ENCODE measurements at places on chromosomes 6 and 20.

GRCh38 chr20:61953037-61954021 lies 112.4 kb downstream of the TAF4 start:
- DNase-seq, result no peak

DNA sequence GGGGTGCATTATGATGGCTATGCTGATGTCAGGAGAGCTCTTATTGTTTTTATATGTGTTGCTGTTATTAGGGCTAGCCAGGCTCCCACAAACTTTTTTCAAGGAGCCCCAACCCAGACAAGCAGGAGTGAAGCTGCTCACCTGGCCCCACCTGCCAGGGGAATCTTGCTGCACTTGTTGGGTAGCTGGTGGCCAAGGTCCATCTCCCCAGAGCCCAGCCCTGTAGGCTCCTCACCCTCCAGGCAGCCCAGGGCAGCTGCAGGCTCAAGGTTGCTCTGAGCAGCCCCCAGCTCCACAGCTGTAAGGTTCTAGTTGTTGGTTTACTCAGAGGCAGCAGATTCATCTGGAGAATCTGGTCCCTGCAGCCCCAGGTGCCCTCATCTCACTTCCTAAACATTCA lies 46.8 kb upstream of the SIRPA start:
- no peak for DNase-seq

GRCh38 chr6:12012038-12012557 lies at the start of gene HIVEP1:
Gene HIVEP1, plus strand, starts transcription at chr6:12012312. Its CDS starts 3,317 bp downstream, at chr6:12015629.
- no peak for DNase-seq

- no peak for DNase-seq
Observed at GRCh38 chr20:64055893-64056638, 6.6 kb upstream of the SOX18 start.

GRCh38 chr20:48898210-48898609 lies 23.3 kb upstream of the ARFGEF2 start:
- no peak for DNase-seq

DNA sequence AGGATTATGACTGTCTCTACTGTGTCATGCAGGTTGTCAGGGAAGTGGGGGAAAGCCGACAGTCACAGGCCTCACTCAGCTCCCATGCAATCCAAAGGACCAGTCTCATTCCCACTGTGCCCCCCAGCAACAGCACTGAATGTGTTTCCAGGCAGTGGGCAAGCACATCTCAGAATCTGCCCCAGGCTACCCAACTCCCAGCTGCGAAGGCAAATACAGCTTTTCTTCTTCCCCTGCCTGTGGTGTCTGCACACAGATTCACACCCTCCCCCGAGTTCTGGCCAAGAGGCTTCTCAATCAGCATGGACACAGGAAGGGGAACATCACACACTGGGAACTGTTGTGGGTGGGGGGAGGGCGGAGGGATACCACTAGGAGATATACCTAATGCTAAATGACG lies 75.3 kb downstream of the SNAP91 start:
- no peak for DNase-seq

DNA sequence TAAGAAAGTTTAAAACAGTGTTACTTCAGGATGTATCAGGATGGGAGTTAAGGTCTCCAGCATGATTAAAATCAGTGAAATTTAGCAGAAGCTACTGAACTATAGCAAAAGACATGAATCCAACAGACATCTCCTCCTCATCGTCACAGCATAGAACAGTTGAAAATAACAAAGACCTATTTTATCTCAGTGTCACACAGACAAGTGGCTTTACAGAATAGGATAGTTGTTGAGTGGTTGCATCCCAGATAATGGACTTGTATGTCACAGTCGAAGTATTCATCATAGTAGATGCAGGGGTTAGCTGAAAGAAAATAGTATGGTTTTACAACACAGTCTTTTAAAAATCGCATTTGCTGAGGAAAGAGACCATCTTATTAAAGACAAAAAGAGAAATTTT lies 31.2 kb downstream of the CRISP1 start:
- no peak for DNase-seq

GRCh38 chr20:47036091-47036870 lies 141.6 kb downstream of the EYA2 start:
- DNase-seq, result no peak
